ENCODE measurements at places on chromosomes 6 and 20.
A peak's percentile ranks its signal among the peaks of the same experiment; 100 is the strongest.

DNA sequence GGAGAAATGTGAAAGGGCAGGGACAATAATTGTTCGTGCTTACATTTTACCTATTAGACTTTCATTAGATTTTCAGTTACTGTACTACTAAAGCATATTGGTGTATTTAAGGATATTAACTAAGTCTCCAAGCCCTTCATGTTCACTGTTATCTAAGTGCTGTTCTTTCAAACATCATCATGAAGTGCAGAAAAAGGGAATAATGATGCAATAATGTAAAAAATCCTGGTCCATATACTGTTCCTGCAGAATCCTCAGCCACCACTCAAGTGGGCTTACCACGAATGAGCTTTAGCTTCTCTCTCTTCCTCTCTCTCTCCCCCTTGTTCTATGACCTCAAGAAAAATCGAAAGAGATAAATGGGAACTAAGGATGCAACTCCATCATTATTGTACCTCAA lies 600.7 kb downstream of the UTRN start:
- no peak for DNase-seq
- H3K4me3 ChIP-seq, result no peak overlapping the region
- peaks cover 6% of the 10 kb centered on the region for H3K27me3 ChIP-seq
- no peak overlapping the region for H3K27ac ChIP-seq

DNA sequence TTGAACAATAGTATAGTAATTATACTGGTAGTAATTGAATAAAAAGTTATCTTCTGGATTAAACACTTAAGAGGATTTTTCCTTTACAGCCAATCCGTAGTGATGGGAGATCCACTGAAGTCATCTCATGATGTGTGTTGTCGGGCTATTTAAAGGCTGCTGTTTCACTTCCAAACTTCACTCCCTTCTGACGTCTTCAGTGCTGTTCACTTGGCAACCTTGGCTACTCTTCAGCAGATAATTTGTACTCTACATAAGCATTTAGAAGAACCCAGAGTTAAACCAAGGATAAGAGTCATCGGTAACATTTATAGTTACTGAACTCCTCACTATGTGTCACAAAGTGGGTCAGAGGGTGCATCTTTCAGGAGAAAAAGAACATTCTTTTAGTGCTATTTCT lies 179.1 kb upstream of the EYA4 start:
- no peak overlapping the region for H3K4me3 ChIP-seq
- no peak for DNase-seq
- no peaks in the 10 kb centered on the region for H3K36me3 ChIP-seq
- no peaks in the 10 kb centered on the region for H3K4me1 ChIP-seq

DNA sequence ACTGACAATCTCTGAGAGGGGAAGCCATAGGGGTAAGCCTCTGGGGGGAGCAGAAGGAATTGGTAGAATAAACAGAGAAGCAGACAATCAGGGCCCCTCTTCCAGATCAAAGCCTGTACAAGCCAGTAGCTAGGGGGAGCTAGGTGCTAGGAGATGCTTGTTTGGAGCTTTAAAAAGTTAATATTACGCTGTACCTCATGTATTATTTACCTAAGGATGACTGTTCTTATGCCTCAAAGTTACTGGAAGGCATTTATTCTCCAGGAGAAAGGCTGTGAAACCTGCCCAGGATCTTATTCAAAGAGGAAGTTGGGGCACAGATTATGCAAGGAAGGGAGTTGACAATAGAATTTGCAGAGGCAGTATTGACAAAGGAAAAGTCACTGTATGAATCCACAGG lies 111.8 kb upstream of the SLC35F1 start:
- no peaks in the 10 kb centered on the region for H3K36me3 ChIP-seq
- H3K27ac ChIP-seq, result no peak overlapping the region
- no peaks in the 10 kb centered on the region for H3K27me3 ChIP-seq

- no peaks in the 10 kb centered on the region for H3K36me3 ChIP-seq
- no peak overlapping the region for H3K4me3 ChIP-seq
- H3K27ac ChIP-seq, result no peak overlapping the region
Measured at GRCh38 chr20:5626603-5627002, 123.6 kb upstream of the SHLD1 start.

DNA sequence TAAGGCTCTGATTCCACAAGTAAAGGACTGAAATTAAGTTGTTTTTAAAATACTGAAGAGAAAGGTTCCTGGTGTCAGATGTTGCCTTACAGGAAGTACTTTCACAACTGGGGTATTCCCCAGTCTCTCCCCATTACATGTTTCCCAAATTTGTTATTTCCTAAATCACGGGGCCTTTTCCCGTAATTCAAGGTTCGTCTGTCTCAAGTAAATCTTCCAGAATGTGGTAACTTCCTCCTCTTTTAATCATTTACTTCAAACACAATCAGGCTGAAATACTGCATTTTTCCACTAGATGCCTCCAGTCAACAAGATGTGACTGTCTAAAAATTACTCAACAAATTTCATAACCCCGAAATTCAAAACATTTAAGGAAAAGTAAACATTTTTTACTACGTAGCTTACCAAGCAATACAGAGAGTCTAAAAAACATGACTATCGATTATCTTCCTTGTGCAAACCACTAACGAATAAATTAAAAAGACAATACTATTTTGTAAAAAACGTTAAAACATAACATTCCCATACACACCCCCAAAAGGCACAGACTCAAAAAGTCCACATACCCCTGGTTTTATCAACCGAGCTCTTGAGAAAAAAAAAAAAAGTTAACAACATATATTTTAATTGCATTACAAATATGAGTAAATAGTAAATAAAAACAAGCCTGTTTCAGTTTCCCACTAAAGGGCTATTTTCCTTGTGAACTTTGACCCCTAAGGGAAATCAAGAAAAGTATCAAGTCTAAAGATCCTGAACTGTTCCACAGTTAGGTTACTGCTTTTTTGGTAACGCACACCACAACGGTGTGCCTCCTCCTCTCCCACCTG lies 1.7 kb downstream of the SOD2 start:
- H3K4me1 ChIP-seq, result peaks cover 62% of the 10 kb centered on the region
- peak overlapping the region; percentile 75 for H3K4me3 ChIP-seq

- no peaks in the 10 kb centered on the region for H3K27me3 ChIP-seq
- H3K4me3 ChIP-seq, result peak overlapping the region; percentile 94
- DNase-seq, result peak; percentile 48
- H3K27ac ChIP-seq, result peak overlapping the region; percentile 86
- H3K36me3 ChIP-seq, result peaks cover 14% of the 10 kb centered on the region
Measured at GRCh38 chr20:3890398-3890751, 1.2 kb downstream of the PANK2 start.

GRCh38 chr20:35387334-35387733 lies 24.4 kb downstream of the UQCC1 start:
- H3K27me3 ChIP-seq, result no peaks in the 10 kb centered on the region
- H3K36me3 ChIP-seq, result peaks cover 34% of the 10 kb centered on the region
- peak; percentile 77 for DNase-seq
- H3K4me3 ChIP-seq, result no peak overlapping the region
- H3K4me1 ChIP-seq, result peaks cover 23% of the 10 kb centered on the region
- no peak overlapping the region for H3K27ac ChIP-seq

GRCh38 chr6:35730745-35731413 lies 6.0 kb upstream of the ARMC12 start:
- H3K4me1 ChIP-seq, result peaks cover 67% of the 10 kb centered on the region
- H3K27me3 ChIP-seq, result no peaks in the 10 kb centered on the region
- H3K27ac ChIP-seq, result no peak overlapping the region
- H3K4me3 ChIP-seq, result peak overlapping the region; percentile 63
- no peaks in the 10 kb centered on the region for H3K36me3 ChIP-seq

DNA sequence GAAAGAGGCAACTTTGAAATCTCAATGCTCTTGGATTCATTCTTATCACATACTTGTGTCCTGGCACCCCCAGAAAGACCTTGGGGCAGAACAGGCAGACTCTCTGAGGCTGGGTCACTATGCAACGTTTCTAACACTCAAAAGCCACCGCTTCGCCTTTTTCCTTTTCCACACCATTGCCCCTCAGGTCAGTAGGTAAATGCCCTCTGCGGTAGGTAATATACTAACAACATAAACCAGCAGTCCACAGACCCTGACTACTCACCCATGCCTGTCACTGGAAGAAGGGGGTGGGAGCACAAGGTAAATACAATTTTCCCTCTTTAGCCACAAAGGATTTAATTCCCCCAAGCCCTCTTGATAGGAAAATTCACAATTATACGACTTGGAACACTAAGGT lies 6.5 kb upstream of the SPTLC3 start:
- DNase-seq, result no peak
- no peaks in the 10 kb centered on the region for H3K27me3 ChIP-seq
- no peak overlapping the region for H3K4me3 ChIP-seq
- no peak overlapping the region for H3K27ac ChIP-seq

- no peaks in the 10 kb centered on the region for H3K27me3 ChIP-seq
- H3K36me3 ChIP-seq, result no peaks in the 10 kb centered on the region
- peaks cover 57% of the 10 kb centered on the region for H3K4me1 ChIP-seq
- DNase-seq, result no peak
Measured at GRCh38 chr20:6708010-6708409, 59.5 kb upstream of the BMP2 start.

- H3K4me1 ChIP-seq, result no peaks in the 10 kb centered on the region
- no peak overlapping the region for H3K27ac ChIP-seq
- H3K36me3 ChIP-seq, result no peaks in the 10 kb centered on the region
Measured at GRCh38 chr6:130625825-130626527, 201.2 kb upstream of the SMLR1 start.

DNA sequence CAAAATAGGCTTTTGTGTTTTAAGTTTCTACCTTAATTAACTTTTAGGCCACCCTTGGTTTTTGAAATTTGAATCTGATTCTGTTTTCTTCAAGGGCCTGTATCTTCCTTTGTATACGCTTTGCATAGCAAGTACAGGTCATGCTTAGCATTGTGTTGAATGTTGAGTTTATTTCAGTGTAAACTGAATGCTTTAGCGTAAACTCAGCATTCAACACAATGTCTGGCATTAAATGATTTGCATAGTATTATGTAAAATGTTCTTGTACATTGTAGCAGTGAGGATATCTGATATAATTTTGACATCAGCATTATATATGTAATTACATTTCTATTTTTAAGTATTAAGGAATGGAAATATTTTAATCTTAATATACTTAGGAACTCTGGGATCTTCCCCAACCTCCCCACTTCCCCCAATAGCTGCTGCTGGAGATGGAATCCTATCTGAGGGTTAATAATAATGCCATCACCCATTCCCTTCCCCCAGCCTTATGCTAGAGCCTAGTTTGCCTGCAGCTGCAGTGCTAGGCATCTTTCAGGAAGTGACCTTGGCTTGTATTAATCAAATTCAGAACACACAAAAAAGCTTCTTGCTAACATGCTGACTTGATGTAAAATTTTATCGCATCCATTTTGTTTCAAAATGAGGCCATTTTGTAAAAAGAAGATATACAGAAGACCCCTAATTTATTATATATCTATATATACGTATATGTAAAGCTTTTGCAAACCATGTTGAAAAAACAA lies 73.1 kb downstream of the NCOA3 start:
- H3K36me3 ChIP-seq, result peaks cover 3% of the 10 kb centered on the region
- H3K4me3 ChIP-seq, result no peak overlapping the region
- DNase-seq, result no peak
- peaks cover 86% of the 10 kb centered on the region for H3K4me1 ChIP-seq
- H3K27me3 ChIP-seq, result no peaks in the 10 kb centered on the region

DNA sequence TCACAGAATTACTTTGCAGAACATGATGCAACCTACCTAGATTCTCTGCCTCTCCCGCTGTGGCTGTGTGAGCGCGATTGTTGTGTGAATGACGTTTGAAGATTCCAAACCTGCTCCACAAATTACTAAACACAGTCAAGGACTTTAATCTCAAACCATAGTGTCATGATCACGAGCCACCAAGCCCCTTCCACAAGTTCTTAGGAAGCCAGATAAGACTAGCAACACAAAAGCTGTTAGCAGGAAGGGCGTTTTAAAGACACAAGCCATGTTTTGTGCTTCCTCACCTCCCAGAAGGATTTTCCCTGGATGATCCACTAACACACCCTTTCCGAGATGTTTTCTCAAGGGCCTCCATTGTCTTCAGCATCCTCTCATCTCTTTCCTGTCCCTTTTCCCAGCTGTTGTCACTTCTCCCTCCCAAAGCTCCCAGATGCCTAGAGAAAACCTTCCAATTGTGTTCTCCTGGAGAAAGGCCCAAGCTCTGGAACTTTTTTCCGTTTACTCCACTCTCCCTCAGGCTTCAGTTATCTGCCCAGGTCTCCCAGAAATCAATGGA lies 12.8 kb downstream of the OPN5 start:
- H3K4me3 ChIP-seq, result no peak overlapping the region
- H3K36me3 ChIP-seq, result no peaks in the 10 kb centered on the region
- H3K4me1 ChIP-seq, result no peaks in the 10 kb centered on the region
- DNase-seq, result no peak
- no peak overlapping the region for H3K27ac ChIP-seq

- DNase-seq, result no peak
- H3K27me3 ChIP-seq, result no peaks in the 10 kb centered on the region
- H3K36me3 ChIP-seq, result no peaks in the 10 kb centered on the region
- H3K4me3 ChIP-seq, result no peak overlapping the region
- peaks cover 47% of the 10 kb centered on the region for H3K4me1 ChIP-seq
Measured at GRCh38 chr6:119166024-119166784, 87.7 kb upstream of the FAM184A start.

DNA sequence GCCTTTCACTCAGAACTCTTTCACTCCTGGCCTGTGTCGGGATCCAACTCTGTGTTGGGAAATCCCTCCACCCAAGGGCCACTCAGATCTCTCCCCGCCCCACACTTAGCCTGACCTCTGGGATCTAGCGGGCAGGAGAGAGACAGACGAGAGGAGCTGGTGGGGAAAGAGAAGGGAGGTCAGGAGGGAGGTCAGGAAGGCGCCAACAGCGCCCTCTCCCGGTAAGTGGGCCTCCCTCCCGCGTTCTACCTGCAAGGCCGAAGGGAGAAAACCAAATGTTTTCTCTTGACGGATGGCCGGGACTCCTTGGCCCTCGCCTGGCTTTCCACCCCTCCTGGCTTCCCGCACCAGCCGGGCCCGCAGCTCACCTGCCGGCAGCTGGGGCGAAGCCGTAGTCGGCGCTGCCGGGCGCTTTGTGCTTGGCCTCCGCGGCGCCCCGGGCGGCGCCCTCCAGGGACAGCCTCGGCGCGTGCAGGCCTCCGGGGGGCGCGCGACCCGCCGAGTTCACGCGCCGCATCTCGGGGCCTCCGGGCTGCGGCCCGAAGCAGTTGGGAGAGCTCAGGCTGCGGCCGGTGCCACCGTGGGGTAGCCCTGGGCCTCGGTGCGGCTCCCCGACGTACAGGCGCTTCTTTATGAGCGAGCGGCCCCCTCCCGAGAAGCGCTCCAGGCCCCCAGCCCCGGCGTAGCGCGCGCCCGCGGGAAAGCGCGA lies 38.2 kb downstream of the C6orf132 start:
- H3K27me3 ChIP-seq, result no peaks in the 10 kb centered on the region
- H3K27ac ChIP-seq, result no peak overlapping the region
- H3K4me3 ChIP-seq, result no peak overlapping the region
- H3K4me1 ChIP-seq, result peaks cover 77% of the 10 kb centered on the region
- H3K36me3 ChIP-seq, result no peaks in the 10 kb centered on the region
